Testis (tissue), 5 donors: ENCODE measurements at places on chromosomes 2 and 18. TPM values are rescaled to one million over a fixed set of nuclear protein-coding genes. Genes with fewer than 3 reads are reported as not detected.

DNA sequence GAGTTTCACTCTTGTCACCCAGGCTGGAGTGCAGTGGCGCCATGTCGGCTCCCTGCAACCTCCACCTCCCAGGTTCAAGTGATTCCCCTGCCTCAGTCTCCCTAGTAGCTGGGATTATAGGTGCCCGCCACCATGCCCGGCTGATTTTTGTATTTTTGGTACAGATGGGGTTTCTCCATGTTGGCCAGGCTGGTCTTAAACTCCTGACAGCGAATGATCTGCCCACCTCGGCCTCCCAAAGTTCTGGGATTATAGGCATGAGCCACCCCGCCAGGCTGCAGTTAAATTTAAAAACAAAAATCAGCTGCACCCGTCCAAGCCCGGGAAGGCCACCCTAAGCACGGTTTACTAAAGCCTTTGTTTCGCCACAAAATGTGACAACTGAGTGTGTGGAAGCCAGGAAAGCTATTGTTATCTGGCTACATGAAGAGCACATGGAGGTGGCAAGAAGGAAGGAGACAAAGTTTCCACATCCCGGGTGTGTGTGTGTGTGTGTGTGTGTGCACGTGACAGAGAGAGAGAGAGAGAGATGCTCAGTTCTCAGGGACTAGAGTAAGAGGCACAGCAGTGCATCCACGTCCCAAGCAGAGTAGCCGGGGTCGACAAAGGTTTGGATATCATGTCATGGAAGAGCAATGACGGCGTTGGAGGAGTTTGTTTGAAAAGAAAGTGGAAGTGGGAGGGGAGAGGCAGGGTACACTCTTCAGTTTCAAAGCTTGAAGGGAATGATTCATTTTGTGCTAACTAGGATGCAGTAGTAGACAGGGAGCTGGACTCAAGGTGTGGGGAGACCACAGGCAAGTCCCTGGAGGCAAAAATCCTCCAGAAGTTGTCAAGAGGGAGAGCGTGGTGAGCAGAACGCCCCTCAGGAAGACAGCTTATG, 20.1 kb downstream of the INPP5D start:
- H3K4me1 ChIP-seq = peaks cover 4% of the 10 kb centered on the region
- H3K27ac ChIP-seq = no peak overlapping the region
- no peak overlapping the region for H3K4me3 ChIP-seq
- DNase-seq = no peak

GRCh38 chr2:73036766-73037165, 34.7 kb downstream of the SFXN5 start:
- H3K36me3 ChIP-seq = no peaks in the 10 kb centered on the region
- peaks cover 2% of the 10 kb centered on the region for H3K4me1 ChIP-seq
- H3K27me3 ChIP-seq = no peaks in the 10 kb centered on the region
- H3K4me3 ChIP-seq = no peak overlapping the region

DNA sequence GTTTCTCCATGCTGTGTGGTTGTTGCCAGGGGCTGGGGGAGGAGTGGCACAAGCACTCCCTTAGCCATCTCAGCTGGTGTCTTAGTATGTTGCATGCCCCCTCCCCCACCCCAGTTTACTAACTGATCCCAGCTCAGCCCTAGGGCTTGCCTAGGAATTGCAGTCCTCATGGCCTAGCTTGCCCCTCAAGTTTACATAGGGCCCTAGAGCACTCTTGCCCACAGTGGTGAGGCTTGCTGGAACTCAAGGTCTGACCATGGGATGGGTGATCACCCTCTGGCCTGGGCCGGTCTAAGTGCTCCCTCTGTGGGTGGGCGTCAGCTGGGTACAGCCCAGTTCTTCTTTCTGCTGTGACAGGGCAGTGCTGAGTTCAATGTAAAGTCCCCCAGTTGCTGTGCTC, 156.1 kb upstream of the PIEZO2 start:
- H3K27ac ChIP-seq = no peak overlapping the region
- H3K4me3 ChIP-seq = no peak overlapping the region
- H3K4me1 ChIP-seq = no peaks in the 10 kb centered on the region

GRCh38 chr2:28528206-28528605, 32.3 kb downstream of the PLB1 start:
- DNase-seq = no peak
- no peak overlapping the region for H3K27ac ChIP-seq
- H3K27me3 ChIP-seq = no peaks in the 10 kb centered on the region
- H3K4me3 ChIP-seq = no peak overlapping the region

GRCh38 chr2:228318218-228318617, 136.7 kb upstream of the SPHKAP start:
- H3K4me3 ChIP-seq = no peak overlapping the region
- H3K36me3 ChIP-seq = no peaks in the 10 kb centered on the region
- DNase-seq = peak; percentile 40
- H3K27ac ChIP-seq = no peak overlapping the region
- no peaks in the 10 kb centered on the region for H3K27me3 ChIP-seq

DNA sequence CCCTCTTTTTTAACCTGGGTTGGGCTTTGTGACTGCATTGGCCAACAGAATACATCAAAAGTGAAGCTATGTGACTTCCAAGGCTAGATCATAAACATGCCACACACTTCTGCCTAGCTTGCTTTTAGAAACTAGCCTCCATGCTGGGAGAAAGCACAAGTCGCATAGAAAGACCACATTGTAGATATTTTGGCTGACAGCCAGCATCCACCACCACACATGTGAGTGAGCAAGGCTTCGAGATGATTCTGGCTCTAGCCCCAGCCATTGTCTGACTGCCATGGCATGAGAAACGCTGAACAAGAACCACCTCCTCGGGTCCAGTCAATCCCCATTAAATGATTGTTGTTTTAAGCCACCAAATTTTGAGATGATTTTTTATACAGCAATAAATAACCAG, 66.8 kb upstream of the STPG4 start:
- H3K4me1 ChIP-seq = peaks cover 3% of the 10 kb centered on the region
- no peaks in the 10 kb centered on the region for H3K36me3 ChIP-seq
- H3K27ac ChIP-seq = no peak overlapping the region
- H3K27me3 ChIP-seq = no peaks in the 10 kb centered on the region

DNA sequence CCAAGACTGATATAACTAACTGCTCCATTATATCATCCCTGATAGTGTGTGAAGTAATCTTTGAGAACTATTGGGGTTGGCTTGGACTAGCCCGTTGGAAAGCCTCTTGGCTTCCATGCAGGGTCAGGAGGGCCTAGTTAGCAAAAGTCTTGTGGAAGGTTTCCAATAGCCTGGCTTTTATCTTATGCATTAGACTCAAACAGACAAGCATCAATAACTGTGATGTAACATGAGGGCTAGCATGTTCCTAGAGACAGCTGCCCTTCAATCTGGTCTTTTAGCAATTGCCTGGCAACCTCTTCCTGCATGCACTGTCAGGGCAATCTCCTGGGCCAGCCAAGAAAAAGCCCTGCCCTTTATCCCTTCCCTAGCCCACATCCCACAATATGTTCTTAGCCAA, 18.2 kb downstream of the SLC8A1 start:
- no peaks in the 10 kb centered on the region for H3K36me3 ChIP-seq
- no peaks in the 10 kb centered on the region for H3K27me3 ChIP-seq
- H3K27ac ChIP-seq = no peak overlapping the region
- DNase-seq = no peak
- no peaks in the 10 kb centered on the region for H3K4me1 ChIP-seq
- H3K4me3 ChIP-seq = no peak overlapping the region

DNA sequence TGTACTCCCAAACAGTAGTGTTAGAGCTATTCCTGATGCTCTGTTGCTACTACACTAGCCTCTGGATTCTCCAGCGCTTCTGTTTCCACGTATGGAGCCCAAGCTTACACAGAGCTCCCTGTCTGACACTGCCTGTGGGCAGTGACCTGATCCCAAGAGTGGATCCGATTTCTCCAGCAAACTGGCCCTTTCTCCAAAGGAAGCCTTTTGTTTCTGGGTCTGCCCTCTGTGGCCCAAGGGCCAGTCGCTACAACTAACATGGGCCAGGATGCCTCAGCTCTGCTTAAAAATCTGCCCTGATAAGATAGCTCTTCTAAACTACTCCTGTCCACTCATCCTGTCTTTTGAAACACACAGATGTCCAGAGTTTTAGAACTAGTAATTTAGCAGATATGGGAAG, 172.6 kb upstream of the NRP2 start:
- H3K27me3 ChIP-seq = no peaks in the 10 kb centered on the region
- no peaks in the 10 kb centered on the region for H3K4me1 ChIP-seq
- H3K27ac ChIP-seq = no peak overlapping the region

DNA sequence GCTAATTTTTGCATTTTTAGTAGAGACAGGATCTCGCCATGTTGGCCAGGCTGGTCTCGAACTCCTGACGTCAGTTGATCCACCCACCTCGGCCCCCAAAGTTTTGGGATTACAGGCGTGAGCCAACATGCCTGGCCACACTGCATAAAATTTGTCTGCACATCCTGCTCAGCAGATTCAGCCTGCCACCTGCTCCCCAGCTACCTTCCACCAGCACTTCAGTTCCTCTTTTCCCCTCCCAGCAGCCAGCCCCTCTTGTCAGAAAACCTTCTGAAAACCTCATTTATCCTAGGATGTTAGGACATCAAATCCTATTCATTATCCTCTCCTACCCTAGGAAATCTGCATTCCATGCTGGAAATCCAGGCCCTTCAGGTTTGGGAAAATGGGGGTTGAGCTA, 99.4 kb upstream of the STPG4 start:
- H3K4me1 ChIP-seq = no peaks in the 10 kb centered on the region
- no peak overlapping the region for H3K27ac ChIP-seq
- H3K36me3 ChIP-seq = no peaks in the 10 kb centered on the region

GRCh38 chr2:216878072-216878471, 18.2 kb upstream of the TNP1 start:
- H3K36me3 ChIP-seq = no peaks in the 10 kb centered on the region
- no peak for DNase-seq
- H3K4me1 ChIP-seq = peaks cover 3% of the 10 kb centered on the region
- H3K27ac ChIP-seq = no peak overlapping the region
- no peaks in the 10 kb centered on the region for H3K27me3 ChIP-seq

DNA sequence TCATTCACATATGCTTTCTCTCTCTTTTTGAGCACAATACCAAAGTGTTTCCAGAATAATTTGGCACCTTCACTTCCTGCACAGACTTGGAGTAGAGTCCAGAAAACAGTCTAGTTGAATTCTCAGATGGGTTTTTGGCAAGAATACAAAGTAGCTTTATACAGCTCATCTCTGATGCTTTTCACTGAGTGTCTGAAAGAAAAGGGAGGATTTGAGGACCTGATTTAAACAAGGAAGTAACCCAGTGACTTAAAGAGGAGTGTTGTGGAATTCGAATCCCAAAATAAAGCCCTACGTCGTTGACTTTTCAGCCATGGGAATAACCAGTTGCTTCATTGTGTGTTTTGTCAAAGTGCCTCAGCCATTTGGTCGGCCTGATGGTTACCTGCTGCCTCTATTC, 31.8 kb downstream of the METAP1D start:
- no peak overlapping the region for H3K27ac ChIP-seq
- no peak for DNase-seq
- H3K27me3 ChIP-seq = no peaks in the 10 kb centered on the region

DNA sequence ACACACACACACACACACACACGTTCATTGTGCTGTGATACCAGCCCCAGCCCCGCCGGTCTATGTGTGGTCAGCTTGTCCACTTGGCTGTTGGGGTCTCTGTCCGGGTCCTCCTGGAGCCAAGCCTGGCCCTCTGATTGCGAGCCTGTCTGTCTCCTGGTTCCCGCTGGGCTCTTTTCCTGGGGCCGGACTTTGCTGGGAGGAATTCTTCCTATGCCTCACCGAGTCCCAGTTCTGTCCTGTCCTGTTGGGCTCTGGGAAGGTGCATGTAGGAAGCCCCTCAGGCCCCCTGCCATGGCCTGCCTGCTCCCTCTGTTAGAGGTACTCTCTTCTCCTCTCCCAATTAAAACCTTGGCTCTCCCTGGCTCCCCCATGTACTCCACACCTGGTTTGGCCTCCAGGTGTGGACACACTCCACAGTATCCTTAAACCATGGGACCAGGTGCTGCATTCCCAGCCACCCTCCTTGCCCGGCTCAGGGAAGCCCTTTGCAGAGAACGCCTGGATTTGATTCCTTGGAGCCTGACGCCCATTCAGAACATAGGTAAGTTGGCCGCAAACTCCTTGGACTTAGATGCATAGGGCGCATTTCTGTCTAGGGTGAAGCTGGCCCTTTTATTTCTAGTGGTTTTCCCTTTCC, 42.3 kb downstream of the CABLES1 start:
- no peak overlapping the region for H3K27ac ChIP-seq
- DNase-seq = no peak
- no peaks in the 10 kb centered on the region for H3K27me3 ChIP-seq
- H3K4me1 ChIP-seq = no peaks in the 10 kb centered on the region

GRCh38 chr18:26919627-26920026, 54.1 kb upstream of the AQP4 start:
- peaks cover 7% of the 10 kb centered on the region for H3K4me1 ChIP-seq
- no peak for DNase-seq

The RNF149 gene
- 95.0 TPM for total RNA-seq

The TTR gene
- total RNA-seq = 0.63 TPM

The DAW1 gene
- 25.2 TPM for total RNA-seq

The KCNG3 gene
- 11.3 TPM for total RNA-seq
